Liver (tissue), 10 donors: ENCODE measurements at places on chromosomes 12 and 14.
A peak's percentile ranks its signal among the peaks of the same experiment; 100 is the strongest.

DNA sequence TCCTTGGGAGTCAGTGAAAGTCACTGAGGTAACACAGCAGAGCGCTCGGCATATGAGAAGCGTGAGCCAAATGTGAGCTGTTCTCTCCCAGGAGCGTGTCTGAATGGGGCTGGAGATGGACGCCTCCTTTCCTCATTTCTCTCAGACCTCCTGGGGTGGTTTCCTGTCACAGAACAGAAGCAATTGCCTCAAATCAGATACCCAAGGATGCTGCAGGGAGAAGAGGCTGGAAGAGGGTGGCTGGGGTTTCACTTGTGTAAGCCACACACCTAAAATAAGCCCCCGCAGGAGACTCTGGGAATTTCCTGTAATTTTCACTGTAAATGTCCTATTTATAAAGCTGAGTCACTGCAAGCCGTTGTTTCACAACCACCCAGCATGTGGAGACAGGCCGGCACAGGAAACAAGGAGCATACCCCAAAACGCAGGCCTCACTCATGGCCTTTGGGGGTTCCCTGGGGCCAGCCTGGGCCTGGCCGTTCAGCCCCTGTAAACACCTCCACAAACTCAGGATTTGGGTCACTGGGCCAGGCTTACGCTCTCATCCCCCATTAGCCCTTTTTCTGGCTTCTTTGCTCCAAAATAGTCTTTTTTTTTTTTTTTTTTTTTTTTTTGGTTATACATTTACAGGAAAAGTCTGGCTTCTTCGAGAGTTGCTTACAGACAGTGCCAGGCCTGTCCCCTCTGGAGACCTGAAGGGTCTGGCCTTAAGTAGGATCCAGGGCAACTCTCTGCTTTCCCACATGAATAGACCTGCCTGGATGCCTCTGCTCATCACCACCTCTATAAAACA lies 55.3 kb downstream of the VCPKMT start:
- H3K27me3 ChIP-seq: no peaks in the 10 kb centered on the region
- no peak overlapping the region for H3K4me3 ChIP-seq
- H3K4me1 ChIP-seq: peaks cover 22% of the 10 kb centered on the region
- H3K36me3 ChIP-seq: no peaks in the 10 kb centered on the region
- no peak for DNase-seq

DNA sequence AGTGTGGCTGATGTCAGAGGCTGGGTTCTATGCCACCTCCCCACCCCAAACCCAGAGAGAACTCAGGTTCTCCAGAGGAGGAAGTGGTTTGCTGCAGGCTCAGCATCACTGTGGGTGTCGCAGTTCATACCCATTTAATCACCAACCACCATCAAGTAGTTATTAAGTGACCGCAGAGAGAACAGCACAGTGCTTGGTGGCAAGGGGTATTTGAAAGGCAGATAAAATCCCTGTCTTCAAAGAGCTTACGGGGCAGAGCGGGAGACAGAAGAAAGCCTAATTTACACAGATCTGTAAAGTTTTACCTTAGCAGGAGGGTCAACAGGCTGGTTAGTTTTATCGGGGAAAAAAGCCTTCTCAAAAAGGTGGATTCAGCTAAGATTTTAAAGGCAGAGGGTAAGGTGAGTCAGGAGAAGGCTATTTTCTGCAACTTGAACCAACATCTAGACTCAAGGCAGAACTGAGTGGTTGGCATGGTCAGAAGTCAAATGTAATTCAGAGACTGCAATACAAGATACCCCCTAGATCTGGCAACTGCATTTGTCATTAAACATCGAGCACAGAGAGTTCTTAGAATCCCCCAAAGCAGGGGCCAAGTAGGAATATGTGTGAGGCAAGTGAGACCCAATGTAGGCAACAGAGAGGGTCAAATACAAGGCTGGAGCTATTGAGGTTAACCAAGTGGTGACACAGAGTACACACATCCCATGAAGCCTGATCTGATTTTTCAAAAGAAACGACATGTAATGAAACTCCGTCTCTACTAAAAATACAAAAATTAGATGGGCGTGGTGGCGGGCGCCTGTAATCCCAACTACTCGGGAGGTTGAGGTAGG lies 13.2 kb downstream of the PXN start:
- no peaks in the 10 kb centered on the region for H3K27me3 ChIP-seq
- no peak for DNase-seq
- H3K4me1 ChIP-seq: no peaks in the 10 kb centered on the region
- peak overlapping the region; percentile 5 for H3K27ac ChIP-seq
- no peaks in the 10 kb centered on the region for H3K36me3 ChIP-seq

DNA sequence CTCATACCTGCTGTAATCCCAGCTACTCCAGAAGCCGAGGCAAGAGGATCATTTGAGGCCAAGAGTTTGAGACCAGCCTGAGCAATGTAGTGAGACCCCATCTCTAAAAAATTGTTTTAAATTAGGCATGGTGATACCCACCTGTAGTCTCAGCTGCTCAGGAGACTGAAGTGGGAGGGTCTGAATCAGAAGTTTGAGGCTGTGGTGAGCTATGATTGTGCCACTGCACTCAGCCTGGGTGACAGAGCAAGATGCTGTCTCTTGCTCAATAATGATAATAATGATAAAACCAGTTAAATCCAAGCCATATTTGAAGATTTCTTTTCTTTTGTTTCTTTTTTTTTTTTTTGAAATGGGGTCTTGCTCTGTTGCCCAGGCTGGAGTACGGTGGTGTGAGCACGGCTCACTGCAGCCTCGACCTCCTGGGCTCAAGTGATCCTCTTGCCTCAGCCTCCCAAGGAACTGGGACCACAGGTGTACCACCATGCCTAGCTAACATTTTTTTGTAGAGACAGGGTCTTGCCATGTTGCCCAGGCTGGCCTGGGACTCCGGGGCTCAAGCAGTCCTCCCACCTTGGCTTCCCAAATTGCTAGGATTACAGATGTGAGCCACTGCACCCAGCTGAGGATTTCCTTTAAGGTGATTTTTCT lies 12.8 kb downstream of the PSMA6 start:
- no peak overlapping the region for H3K27ac ChIP-seq
- peaks cover 8% of the 10 kb centered on the region for H3K36me3 ChIP-seq
- H3K27me3 ChIP-seq: no peaks in the 10 kb centered on the region
- DNase-seq: no peak

DNA sequence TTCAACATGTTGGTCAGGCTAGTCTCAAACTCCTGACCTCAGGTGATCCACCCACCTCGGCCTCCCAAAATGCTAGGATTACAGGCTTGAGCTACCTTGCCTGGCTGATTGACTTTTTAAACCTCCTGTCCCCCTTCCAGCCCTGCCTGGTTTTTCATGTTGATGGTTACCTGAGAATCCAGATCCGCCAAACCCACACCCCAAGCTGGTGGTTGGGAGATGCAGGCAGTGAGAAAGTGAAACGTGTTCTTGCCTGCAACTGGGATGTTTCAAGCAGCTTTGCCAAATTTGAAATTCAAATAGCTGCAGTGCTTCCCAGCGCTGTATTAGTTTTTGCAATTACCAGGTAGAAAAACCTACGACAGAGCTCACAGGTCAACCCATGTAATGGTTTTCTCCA lies 238.3 kb upstream of the PWP1 start:
- no peak overlapping the region for H3K27ac ChIP-seq
- no peak overlapping the region for H3K4me3 ChIP-seq
- no peak for DNase-seq
- H3K27me3 ChIP-seq: no peaks in the 10 kb centered on the region
- no peaks in the 10 kb centered on the region for H3K4me1 ChIP-seq
- no peaks in the 10 kb centered on the region for H3K36me3 ChIP-seq

DNA sequence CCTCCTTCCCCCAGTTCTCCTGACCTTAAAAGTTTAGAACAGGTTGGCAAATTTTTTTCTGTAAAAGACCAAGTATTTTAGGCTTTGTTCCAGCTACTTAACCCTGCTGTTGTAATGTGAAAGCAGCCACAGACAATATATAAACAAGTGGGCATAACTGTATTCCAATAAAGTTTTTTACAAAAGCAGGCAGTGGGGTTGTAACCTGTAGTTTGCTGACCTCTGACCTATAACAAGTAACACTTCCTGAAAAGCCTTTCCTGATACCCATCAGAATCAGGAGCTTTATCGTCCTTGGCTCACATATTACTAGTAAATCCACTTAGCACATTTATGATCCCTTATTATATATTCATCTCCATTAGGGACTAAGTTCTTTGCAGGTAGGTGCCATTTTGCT lies 13.1 kb upstream of the SMARCC2 start:
- H3K27ac ChIP-seq: no peak overlapping the region
- no peaks in the 10 kb centered on the region for H3K4me1 ChIP-seq
- no peaks in the 10 kb centered on the region for H3K27me3 ChIP-seq
- no peak overlapping the region for H3K4me3 ChIP-seq

GRCh38 chr12:84218406-84218805 lies 694.2 kb downstream of the SLC6A15 start:
- H3K4me3 ChIP-seq: no peak overlapping the region
- no peaks in the 10 kb centered on the region for H3K27me3 ChIP-seq
- H3K36me3 ChIP-seq: no peaks in the 10 kb centered on the region
- no peaks in the 10 kb centered on the region for H3K4me1 ChIP-seq
- no peak overlapping the region for H3K27ac ChIP-seq
- DNase-seq: no peak

- peaks cover 4% of the 10 kb centered on the region for H3K36me3 ChIP-seq
- H3K4me1 ChIP-seq: peaks cover 20% of the 10 kb centered on the region
- DNase-seq: no peak
- peak overlapping the region; percentile 32 for H3K27ac ChIP-seq
- no peak overlapping the region for H3K4me3 ChIP-seq
- H3K27me3 ChIP-seq: no peaks in the 10 kb centered on the region
Measured at GRCh38 chr14:74014299-74014698, 4.8 kb downstream of the ENTPD5 start.

GRCh38 chr12:16269946-16270345 lies 7.5 kb downstream of the SLC15A5 start:
- H3K27me3 ChIP-seq: no peaks in the 10 kb centered on the region
- no peak overlapping the region for H3K27ac ChIP-seq
- no peaks in the 10 kb centered on the region for H3K4me1 ChIP-seq
- no peak overlapping the region for H3K4me3 ChIP-seq
- DNase-seq: no peak

- no peak overlapping the region for H3K27ac ChIP-seq
- H3K4me3 ChIP-seq: no peak overlapping the region
- no peaks in the 10 kb centered on the region for H3K27me3 ChIP-seq
- H3K36me3 ChIP-seq: no peaks in the 10 kb centered on the region
- DNase-seq: no peak
Measured at GRCh38 chr14:105292826-105293711, 7.7 kb downstream of the BRF1 start.

- no peaks in the 10 kb centered on the region for H3K27me3 ChIP-seq
- no peaks in the 10 kb centered on the region for H3K4me1 ChIP-seq
- H3K36me3 ChIP-seq: no peaks in the 10 kb centered on the region
Measured at GRCh38 chr12:49902399-49903350, 1.0 kb downstream of the FAIM2 start.
